Stimulated activated CD4-positive, alpha-beta T cell treated with anti-CD3 and anti-CD28 coated beads, Interleukin-1b, Interleukin-23, amount 100 ng/mL, for 1 hour (primary cell): ENCODE measurements at places on chromosomes 6 and 20.

DNA sequence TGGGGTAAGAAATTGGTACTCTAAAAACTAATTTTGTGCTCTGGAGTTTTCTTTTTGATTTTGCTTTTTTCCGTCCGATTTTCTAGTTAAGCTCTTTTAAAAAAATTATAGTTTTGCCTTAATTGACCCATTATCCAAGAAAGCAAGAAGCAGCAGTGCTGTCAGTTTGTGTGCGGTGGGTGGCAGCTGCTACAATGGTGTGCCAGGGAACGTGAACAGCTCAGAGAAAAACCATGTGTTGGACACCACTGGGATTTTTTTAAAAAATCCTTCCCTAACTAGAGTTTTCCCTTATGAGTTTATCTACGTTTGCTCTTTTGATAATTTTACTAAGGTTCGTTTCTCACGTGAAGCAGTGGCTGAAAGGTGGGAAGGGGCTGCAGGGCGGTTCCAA is 8.0 kb downstream of the MAP3K5 start:
- no peak for DNase-seq

DNA sequence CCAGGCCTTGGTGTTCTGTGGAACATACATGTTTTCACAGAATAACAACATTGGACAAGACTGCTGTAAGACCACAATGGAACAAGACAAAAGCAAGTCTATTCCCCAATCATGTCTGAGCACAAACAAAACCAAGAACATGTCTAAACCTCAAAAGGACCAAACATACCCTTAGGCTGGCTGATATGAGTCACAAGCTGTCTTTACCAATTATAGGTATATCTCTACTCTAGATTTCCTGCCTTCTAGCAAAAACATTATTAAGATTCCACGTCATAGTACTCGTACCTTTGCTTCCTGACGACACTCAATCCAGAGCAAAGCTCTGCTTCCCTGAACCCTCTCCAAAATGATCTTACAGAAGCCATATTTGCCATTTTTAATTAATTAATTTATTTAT is 15.4 kb upstream of the L3MBTL1 start:
- no peak for DNase-seq

DNA sequence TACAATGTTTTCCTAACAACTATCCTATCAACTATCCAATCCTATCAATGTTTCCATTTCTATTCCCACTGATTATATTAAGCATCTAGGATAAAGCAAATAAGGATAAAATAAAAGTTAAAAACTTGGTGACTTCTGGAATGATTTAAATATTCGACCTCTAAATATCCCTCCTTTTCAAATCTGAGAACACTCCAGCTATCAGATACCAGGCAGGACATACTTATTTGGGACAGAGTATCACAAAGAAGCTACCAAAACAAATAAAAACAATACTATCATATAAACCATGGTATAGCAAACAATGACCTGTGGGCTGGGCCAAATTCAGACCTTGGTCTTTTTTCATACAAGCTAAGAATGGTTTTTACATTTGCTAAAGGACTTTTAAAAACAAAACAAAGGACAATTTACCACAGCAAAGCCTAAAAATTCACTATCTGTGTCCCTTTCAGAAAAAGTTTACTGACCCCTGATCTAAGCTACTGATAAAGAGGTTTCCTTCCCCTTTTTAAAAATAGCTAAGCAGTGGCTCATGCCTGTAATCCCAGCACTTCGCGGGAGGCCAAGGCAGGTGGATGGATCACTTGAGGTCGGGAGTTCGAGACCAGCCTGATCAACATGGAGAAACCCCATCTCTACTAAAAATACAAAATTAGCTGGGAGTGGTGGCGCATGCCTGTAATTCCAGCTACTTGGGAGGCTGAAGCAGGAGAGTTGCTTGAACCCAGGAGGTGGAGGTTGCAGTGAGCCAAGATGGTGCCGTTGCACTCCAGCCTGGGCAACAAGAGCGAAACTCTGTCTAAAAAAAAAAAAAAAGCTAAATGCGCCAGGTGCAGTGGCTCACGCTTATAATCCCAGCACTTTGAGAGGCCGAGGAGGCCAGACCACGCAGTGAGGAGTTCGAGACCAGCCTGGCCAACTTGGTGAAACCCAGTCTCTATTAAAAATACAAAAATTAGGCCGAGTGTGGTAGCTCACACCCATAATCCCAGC is 6.0 kb downstream of the NUP153 start:
- no peak for DNase-seq

- DNase-seq: no peak
Measured at GRCh38 chr6:137910843-137911456, 43.9 kb downstream of the TNFAIP3 start.

DNA sequence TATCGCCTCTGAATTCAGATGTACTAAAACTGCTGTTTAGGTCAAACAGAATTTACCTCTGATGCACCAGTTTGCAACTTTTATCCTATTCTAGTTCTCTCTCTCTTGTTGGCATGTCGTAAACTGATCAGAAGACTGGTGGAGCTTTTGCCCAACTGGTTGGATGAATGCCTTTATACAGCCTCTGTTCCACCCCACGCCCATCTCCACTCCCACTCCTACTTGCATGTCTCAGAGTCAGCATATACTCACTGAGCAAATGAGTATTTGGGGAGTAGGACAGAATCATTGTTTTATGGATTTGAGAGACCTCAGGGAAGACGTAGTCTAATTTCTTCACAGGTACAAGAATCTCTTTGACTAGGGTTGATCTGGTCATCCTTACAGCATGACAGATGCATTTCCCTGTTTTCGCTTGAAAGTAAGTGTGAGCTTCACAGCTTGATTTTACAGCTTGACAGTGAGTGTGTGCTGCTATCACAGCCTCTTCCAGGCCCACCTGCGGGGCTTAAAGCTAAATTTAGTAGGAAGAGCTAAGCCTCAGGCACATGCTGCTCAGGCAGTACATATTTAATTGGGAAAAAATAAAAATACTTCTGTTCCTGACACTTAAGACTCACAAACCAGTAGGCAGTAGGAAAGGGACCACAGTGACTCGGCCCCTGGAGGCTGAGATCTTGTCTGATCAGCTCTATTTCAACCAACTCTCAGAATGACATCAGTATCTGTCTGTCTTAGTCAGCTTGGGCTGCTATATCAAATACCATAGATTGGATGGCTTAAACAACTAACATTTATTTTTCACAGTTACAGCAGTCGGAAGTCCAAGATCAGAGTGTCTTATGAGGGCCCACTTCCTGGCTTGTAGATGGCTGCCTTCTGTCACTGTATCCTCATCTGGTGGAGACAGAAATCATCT is 30.4 kb downstream of the TRMT6 start:
- DNase-seq: no peak

DNA sequence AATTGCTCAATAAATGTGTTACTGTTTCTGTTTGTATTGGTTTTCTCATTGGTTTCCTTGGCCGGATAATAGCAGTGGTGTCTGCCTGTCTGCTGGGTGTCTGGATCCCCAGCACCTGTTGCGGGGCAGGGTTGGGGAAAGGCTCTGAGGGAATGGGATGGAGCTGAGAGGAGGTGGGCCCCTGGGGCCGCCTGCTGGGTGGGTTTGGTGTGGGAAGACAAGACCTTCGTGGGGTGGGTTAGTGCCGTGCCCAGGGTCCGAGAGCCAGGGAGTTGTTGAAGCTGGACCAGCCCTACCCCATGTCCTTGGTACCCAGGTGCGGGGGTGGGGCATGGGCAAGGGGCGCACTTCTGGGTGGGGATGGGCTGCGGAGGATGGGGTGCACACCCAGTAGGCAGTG is 4.0 kb downstream of the SS18L1 start:
- no peak for DNase-seq

- DNase-seq: no peak
Measured at GRCh38 chr6:65199121-65199520, 507.9 kb downstream of the EYS start.

DNA sequence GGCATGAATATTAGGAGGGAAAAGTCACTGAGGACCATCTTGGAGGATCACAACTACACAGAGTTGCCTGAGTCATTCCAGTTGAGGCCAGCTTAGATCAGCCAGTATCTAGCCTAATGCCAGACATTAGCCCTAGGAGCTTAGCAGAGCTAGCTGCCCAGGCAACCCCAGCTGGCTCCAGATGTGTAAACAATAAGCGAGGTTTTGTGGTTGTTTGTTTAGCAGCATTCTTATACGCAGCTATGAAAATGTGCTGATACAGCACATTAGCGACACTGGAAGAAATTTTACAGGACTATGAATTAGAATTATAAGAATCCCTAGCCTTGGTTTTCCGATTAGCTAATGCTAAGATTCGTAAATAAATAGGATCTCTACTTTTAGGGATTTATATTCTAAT is 59.3 kb downstream of the BTBD3 start:
- no peak for DNase-seq

DNA sequence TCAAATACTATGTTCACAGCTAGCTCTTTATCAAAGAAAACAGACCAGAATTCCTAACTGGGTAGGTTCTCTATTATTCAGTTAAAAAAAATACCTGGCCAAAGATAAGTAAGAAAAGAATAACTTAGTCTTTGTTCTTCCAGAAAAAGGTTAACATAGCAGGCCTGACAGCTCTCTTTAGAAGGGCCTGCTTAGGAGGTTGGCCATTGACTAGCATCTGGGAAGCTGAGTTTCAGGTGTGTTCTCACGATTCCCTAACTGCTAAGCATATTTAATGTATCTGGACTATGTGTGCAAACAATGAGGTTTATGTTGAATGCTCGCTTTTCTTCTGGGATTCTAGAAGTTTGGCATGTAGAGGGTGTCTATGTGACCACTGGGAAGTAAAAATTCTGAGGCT is 618.9 kb downstream of the HACE1 start:
- DNase-seq: no peak

GRCh38 chr6:140360651-140361050 is 986.2 kb upstream of the CITED2 start:
- DNase-seq: no peak

GRCh38 chr6:142361779-142362750 is 60.3 kb downstream of the ADGRG6 start:
- no peak for DNase-seq

DNA sequence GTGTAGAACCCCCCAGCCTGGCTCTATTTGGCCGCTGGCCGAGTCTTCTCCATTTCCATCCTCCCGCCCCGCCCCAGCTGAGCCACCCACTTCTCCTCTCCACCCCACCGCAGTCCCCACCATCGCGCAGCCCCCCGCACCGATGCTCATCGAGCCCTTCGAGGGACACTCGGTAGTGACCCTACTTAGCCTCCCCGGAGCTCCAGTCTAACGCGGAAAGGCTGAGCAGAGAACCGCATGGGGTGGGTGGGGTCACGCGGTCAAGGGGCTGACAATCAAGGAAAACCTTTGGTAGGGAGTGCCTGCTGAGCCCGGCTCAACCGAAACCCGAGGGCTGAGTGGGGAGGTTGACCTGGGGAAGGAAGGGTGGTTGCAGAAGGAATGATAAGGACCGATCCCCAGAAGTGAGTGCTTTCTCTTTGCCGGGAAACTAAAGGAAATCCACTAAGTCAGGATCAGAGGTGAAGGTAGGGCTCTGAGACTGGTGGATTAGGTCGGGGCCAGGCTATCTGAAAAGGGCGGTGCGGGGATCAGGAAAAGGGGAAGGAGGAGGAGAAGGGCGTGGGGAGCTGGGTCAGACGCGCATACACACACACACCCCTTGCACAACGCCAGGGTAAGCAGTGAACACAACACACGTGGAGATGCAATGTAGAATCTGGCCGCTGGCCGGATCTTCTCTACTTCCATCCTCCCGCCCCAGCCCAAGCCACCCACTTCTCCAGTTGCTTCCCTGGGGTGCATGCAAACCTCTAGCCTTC is 49.8 kb downstream of the CPXM1 start:
- DNase-seq: no peak

DNA sequence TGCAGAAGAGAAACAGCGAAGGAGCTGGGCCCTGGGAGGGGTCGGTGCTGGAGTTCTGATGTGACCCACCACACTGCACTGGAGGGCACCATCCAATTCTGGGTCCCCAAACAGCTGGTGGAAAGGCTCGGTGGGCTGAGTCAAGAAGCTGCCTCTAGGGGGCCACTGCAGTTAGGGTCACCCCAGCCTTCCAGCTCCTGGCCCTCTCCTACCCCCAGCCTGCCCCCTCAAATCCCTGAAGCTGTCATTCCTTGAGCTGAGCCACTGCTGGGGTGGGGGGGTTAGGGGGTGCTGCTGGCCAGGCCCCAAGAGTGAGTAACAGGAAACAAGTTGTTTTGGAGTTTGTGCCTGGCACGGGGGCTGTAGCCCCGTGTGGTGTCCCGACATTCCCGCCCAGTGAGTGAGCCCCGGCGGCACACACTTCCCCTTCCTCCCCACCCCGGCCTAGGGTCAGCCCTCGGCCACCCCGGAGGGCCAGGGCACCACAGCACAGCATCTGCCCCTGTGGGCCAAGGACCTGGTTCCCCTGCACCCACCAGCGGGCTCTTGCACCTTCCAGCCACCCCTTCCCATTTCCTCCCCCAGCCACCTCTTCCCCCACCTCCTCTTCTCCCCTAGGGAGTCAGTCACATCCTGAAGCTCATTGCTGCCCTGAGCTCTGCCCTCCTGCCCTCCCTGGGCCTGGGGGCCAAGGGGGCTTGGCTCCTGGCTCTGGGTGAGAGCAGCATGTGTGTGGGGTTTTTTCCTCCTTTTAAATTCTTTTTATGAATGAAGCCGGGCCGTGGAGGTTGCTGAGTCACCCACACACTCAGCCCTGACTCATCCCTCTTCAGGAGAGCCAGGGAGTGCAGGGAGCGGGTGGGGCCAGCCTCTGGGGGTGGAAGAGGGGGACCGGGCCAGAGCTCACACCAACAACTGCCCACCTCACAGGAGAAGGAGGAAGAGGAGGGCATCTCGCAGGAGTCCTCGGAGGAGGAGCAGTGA is 4.6 kb downstream of the SMIM29 start:
- no peak for DNase-seq

- DNase-seq: no peak
Measured at GRCh38 chr6:24194978-24195700, 69.1 kb downstream of the NRSN1 start.

GRCh38 chr6:81894788-81895271 is 142.3 kb upstream of the TENT5A start:
- DNase-seq: no peak

DNA sequence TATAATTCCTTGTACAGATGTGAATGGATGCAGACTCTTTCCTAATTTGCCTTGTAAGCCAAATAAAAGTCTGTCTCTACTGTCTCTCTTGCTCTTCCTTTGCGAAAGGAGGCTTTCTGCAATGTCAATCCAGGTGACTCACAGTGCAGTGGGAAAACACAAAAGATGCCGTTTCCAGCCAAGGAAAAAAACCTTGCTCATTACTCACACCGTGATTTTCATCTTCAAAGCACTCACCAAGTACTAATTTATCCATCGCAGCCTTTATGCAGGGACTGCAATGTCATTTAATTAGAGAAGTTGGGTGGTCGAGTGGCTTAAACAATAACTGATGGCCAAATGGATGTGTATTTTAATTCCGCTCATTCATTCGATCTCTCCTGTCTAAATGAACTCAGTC is 23.8 kb downstream of the SAYSD1 start:
- no peak for DNase-seq

- no peak for DNase-seq
Measured at GRCh38 chr6:147700436-147701209, 192.1 kb downstream of the SAMD5 start.
